NCI-H2171 treated with DMSO at 0.1 percent for 48 hours (cell line): ENCODE measurements at places on chromosomes 4 and X.

- DNase-seq, result no peak
Measured at GRCh38 chrX:25737540-25737939, 400.6 kb upstream of the MAGEB18 start.

DNA sequence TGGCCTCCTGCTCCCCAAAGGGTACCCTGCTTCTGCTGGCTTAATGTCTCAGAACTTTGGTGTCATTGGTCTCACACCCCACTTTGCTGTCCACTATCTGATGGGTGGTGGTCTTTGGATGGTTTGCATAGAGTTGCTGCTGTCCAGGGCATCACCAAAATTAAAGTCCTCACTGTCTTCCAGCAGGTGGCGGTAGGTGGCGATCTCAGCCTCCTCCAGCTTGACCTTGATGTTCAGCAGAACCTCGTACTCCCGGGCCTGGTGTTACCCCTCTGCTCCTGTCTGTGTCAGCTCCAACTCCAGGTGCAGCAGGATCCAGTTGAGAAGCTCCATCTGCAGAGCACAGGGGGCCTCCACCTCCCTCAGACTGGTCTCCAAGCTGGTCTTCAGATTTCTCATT is 1169.5 kb upstream of the PABPC4L start:
- DNase-seq, result no peak

DNA sequence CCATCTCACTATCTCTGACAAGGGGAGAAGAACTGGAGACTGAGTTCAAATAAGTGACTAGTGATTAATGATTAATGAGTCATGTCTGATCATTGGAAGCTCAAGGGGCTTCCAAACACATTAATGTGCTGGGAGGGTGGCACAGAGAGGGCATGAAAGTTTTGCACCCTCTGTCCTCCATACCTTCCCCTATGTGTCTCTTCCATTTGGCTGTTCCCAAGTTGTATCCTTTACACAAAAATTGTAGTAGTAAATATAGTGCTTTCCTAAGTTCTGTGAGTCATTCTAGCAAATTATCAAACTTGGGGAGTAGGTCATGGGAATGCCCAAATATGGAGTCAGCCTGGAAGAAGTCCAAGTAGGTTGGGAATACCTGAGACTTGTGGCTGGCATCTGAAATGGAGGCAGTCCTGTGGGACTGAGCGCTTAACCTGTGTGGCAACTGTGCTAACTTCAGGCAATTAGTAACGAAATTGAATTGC is 4.1 kb upstream of the FAM200B start:
- DNase-seq, result peak; percentile 40

GRCh38 chr4:10457255-10457801 is at the start of gene ZNF518B:
TSS of gene ZNF518B (minus strand) at chr4:10457426. CDS start at chr4:10446328, 11,098 bp downstream.
- DNase-seq, result peak; percentile 45

GRCh38 chrX:144637731-144638130 is 609.6 kb upstream of the SPANXN1 start:
- no peak for DNase-seq

DNA sequence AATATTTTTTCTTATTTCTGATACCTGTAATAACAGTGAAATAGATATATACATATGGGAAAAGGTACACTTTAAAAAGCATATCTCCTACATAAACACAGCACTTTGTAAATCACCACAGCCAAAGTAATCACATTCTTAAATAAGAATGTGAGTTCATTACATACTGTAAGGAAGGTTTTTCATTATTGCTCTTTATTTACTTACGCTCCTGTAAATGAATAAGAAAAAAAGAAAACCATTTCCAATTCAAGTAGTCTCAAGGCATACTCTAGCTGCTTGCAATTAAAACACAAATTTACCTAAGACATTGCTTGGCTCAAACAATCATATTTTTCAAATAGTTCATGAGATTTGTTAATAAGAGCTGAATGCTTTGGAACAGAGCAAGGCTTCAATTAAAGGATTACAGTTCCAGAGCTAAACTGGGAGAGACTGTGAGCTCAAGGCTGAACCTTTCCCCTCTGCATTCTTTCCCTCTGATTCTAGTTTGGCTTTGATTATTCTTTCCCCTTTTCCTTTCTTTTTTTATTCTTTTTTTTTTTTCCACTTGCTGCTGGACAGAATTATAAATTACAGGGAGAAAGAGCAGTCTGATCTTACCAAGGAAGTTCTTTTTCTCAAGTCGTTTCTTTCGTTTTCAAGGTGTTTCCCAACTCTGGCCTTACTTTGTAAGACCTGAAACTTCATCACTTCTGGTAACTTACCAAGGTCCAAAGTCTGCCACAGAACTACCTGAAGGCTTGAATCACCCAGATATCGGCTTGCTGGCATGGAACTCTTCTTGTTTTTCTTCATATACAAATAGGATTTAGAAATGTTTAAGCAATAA is 278.3 kb downstream of the INPP4B start:
- no peak for DNase-seq

DNA sequence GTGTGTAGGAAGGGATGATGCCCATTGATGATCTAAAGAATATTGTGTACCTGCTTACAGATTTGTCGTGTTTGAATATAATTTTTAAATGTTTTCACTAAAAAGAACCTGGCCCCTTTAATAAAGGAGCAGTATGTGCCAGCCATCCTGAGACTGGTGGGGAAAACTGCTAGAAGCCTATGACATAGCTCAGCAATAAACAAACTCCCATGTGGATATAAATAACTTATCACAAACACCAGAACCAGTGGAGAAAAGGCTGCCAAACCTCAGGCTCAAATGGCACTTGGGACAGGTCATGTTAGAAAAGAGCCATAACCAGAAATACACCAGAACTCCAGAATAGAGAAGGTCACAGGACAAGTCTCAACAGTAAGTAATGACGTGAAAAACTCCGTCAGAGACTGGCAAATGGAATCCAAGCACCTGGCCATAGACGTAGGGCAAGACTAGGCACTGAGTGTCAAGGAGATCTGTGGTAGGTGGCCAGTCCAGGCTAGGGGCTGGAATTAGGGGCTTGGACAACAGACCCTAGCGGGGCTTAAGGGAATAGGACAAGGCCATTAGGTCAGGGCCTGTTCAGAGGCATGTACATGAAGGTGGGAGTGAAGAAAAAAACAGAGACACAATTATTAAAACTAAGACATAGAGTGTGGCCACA is 11.7 kb upstream of the QRFPR start:
- DNase-seq, result no peak

DNA sequence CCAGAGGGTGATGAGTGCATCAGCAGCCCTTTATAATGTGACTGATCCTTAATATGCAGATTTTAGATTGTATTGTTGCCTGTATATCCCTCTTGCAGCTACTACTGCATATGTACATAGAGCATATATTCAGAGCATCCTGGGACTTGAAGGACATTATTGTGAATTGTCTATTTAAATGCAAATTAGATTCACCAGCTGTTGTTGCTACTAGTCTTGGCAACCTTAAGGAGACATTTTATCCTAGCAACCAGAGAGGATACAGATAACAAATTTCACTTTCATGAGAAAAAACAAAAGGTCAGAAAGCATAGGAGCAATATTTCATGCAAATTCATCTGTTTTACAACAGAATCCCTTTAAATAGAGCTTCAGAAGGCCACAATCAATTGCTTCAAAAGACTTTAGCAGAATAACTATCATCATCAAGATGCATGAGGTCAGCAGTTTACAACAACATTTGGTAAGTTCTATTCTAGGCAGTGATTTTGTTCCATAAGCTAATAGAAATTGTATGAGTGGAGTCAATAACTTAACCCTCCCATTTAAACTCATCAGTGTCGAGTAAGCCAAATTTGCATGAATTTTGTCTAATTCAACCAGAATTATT is 148.6 kb downstream of the GC start:
- DNase-seq, result peak; percentile 35

DNA sequence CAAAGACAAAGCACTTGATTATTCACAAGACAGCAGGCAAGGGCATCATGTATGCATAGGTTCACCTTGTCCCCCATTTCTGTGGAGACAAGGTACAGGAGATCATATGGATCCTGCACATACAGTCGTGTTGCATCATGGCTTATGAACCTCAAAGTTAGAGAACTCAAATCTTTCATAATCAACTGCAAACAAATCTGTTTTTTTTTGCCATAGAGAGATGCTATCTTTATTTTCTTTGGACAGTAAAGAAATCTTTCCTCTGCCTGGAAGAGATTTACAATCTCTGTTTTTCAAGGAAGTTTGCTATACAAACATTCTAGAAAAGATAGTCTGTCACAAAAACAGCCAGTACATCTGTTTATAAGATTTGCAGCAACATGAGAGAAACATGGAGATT is 578.8 kb downstream of the ANKRD50 start:
- no peak for DNase-seq
